Endothelial cell of umbilical vein (primary cell): ENCODE measurements at places on chromosomes 5 and 9. TPM values are rescaled to one million over a fixed set of nuclear protein-coding genes. Genes with fewer than 3 reads are reported as not detected.

Gene AHRR
- polyA plus RNA-seq = 7.1 and 7.3 TPM in 2 replicates

DNA sequence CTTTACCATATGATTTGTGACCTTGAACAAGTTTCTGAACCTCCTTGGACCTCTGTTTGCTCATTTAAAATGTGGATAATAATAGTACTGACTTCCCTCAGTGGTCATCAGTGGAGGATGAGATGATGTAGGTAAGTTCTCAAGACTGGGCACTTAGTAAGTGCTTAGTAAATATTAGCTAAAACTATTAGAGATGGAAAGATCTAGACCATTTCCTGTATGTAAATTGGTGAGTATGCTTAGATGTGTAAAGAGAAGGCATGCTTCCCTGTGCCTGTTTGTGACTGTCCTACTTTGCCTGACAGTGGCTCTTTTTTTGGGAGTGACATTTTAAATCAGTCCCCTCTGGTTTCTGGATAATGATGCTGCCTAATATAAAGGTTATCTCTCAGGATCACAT is 288.1 kb downstream of the GABRB2 start:
- no peak overlapping the region for H3K27ac ChIP-seq
- no peak for DNase-seq
- H3K27me3 ChIP-seq = no peaks in the 10 kb centered on the region
- no peak overlapping the region for H3K4me3 ChIP-seq

DNA sequence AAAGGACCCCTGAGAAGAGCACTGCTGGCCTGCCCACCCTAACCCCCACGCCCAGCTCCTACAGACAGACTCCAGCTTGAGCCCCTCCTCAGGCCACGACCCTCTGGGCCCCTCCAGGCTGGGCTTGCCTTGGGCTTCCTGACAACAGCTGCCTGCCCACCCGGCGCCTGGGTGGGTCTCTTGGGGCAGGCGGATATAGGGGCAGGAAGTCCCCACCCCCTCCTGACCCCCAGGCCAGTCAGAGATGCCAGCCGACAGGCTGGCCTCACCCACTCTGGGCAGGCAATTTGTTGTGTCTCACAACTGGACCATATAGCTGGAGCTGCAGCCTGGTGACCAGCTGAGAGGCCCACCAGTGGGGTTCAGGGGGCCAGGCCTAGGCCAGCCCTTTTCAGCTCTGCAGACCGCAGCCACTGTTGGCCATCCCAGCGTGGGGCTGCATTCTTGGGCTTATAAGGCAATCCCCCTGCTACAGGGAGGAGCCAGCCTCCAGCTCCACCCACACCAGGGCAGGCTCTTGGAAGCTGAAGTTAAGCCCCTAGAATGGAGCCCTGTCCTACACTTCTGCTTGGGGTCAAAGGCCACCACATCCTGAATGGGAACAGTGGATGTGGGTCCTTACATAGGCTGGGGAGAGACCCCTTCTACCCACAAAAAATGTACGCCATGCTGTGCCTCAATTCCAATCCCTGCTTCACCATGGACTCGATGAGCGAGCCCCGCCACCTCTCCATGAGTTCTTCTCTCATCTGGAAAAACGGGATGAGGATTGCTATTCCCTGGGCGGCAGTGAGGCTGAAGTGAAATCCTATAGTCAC is 2.0 kb downstream of the PDLIM7 start:
- no peaks in the 10 kb centered on the region for H3K27me3 ChIP-seq
- H3K4me3 ChIP-seq = peak overlapping the region; percentile 74
- H3K36me3 ChIP-seq = peaks cover 14% of the 10 kb centered on the region
- DNase-seq = peak; percentile 86

DNA sequence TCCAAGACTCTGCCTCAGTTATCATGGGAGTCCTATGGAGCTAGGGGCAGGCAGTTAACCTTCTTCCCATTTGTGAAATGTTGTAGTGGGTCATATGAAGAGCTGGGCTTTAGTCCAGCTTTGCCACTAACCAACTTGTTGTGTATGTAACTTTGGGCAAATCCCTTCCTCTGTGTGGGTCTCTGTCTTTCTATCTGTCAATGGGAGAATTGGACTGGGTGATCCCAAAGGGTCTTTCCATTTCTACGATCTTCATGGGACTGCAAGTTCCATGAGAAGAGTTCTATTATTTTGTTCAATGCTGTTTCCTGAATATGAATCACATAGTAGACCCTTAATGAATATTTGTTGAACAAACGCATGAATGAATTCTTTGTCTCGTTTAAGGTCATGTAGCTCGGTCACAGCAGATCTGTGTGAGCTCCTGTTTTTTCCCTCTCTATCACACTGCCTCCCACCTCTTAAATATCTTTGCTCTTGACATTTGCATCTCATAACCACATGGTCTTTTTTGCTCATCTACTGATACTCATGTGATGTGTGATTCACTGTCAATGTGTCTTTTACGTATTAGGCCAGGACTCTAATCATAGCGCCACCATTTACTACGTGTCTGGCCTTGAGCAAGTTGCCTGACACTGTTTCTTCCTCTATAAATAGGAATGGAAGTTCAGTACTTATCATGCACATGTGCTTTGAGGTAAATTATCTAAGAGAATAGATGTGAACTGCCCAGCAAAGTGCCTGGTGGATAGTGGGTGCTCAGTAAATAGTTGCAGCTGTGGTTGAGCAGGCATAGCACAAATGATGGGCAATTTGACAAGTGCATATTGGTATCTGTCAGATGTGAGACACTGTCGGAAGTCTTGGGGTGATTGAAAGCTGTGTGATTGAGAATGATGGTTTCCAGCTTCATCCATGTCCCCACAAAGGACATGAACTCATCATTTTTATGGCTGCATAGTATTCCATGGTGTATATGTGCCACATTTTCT is 37.4 kb downstream of the PTTG1 start:
- H3K36me3 ChIP-seq = no peaks in the 10 kb centered on the region
- no peak for DNase-seq
- H3K4me1 ChIP-seq = peaks cover 10% of the 10 kb centered on the region
- no peaks in the 10 kb centered on the region for H3K27me3 ChIP-seq
- H3K4me3 ChIP-seq = no peak overlapping the region

- peak; percentile 2 for DNase-seq
- H3K36me3 ChIP-seq = no peaks in the 10 kb centered on the region
- no peak overlapping the region for H3K4me3 ChIP-seq
Observed at GRCh38 chr5:174503461-174504265, 220.7 kb upstream of the MSX2 start.

DNA sequence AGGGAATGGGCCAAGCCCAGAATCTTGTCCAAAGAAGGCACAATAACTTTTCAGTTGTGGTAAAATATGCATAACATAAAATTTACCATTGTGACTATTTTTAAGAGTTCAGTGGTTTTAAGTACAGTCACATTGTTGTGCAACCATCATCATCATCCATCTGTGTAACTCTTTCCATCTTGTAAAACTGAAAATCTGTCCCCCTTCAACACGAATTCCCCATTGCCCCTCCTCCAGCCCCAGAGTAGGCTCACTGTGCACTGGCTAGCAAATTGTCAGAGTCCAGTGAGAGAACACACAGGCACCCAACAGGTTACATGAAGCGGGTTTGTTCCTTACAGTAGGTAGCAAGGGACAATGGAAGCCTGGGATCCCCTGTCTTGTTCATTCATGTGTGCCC is 13.7 kb downstream of the BARX1 start:
- DNase-seq = no peak
- no peaks in the 10 kb centered on the region for H3K36me3 ChIP-seq
- H3K27ac ChIP-seq = no peak overlapping the region

DNA sequence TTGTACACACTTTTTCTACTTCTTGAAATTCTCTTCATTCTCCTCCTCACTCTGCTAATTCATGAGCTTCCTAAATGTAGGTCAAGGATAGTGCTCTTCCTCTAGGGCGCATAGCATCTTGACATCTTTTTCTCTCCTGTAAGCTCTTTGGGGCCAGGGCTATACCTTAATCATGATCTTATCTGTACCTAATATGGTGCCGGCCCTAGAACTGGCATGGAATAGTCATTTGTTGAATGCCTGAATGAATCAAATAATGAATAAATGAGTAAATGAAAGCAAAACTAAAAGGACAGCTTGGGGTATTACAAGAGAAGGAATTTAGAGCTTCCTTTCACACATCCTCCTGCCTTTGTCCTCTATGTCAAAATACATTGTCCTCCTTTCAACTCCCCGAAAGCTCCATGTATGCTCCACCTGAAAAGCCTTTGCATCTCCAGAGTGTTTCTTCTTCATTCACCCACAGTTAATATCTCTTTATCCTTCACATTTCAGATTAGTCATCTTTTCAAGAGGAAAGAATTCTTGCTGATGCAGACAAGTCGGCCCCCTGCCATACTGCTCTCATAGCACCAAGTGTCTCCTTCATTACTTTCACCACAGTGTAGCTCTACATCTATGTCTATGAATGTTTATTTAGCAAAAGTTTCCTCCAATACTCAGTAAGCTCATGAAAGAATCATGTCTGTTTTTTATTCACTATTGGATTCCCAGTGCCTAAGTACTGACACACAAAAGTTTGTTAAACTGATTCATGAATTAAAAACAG is 16.4 kb upstream of the PPP2R2B start:
- H3K27ac ChIP-seq = no peak overlapping the region
- DNase-seq = no peak
- no peaks in the 10 kb centered on the region for H3K27me3 ChIP-seq
- H3K4me3 ChIP-seq = no peak overlapping the region
- H3K36me3 ChIP-seq = no peaks in the 10 kb centered on the region
- no peaks in the 10 kb centered on the region for H3K4me1 ChIP-seq

Gene IFNA2
- not detected in 2 replicates for polyA plus RNA-seq

Gene CER1
- polyA plus RNA-seq = 0.06 TPM in 1 of 2 replicates, not detected in the other

Gene PCSK1
- 0.75 and 0.95 TPM in 2 replicates for polyA plus RNA-seq

DNA sequence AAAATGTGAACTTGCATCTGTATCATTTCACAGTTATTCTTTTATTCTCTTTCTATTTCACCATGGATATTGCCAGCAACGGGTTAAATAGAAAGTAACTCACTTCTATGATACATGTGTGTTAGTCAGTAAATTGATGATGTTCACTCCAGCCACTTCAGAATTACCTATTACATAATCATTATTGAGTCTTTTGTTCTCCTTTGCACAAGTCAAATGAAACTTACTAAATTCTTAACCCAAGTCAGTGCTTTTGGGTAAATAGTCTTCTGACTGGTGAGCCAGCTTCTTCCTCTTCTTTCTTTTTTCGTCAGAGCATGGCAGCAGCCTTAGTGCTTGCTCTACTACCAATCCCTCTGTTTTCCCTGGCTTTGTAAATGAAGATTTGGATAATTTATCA is 344.3 kb downstream of the RAB3C start:
- no peaks in the 10 kb centered on the region for H3K36me3 ChIP-seq
- H3K27me3 ChIP-seq = peaks cover 13% of the 10 kb centered on the region
- H3K4me3 ChIP-seq = no peak overlapping the region
- DNase-seq = no peak

DNA sequence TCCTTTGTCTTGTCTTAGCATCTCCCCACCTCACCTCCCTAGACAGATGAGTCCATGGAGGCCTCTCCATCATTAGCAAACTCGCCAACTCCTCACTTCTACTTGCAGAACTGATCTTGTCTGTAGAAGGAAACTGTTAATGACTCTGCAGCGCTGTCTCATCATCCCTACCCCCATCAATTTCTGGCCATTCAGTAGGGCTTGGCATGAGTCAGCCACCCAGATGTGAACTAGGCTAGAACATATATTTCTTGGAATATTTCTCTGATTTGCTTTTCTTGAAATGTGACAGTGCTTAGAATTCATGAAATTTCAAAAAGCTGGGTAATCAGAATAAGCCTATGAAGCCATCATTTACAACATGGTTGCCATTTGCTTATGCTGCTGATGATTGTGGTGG is 1125.0 kb upstream of the DMAC1 start:
- H3K27ac ChIP-seq = no peak overlapping the region
- DNase-seq = no peak
- H3K4me1 ChIP-seq = no peaks in the 10 kb centered on the region
- no peak overlapping the region for H3K4me3 ChIP-seq
- H3K27me3 ChIP-seq = no peaks in the 10 kb centered on the region

GRCh38 chr9:792331-793260 is 48.9 kb upstream of the DMRT1 start:
- no peak overlapping the region for H3K4me3 ChIP-seq
- H3K27ac ChIP-seq = no peak overlapping the region
- H3K27me3 ChIP-seq = no peaks in the 10 kb centered on the region
- DNase-seq = no peak
- no peaks in the 10 kb centered on the region for H3K4me1 ChIP-seq
- H3K36me3 ChIP-seq = no peaks in the 10 kb centered on the region

GRCh38 chr5:83285661-83286398 is 185.7 kb upstream of the VCAN start:
- peaks cover 6% of the 10 kb centered on the region for H3K4me1 ChIP-seq
- DNase-seq = no peak
- no peaks in the 10 kb centered on the region for H3K36me3 ChIP-seq
- H3K27ac ChIP-seq = no peak overlapping the region
- H3K4me3 ChIP-seq = no peak overlapping the region
